ENCODE measurements at places on chromosomes 16 and 17.

DNA sequence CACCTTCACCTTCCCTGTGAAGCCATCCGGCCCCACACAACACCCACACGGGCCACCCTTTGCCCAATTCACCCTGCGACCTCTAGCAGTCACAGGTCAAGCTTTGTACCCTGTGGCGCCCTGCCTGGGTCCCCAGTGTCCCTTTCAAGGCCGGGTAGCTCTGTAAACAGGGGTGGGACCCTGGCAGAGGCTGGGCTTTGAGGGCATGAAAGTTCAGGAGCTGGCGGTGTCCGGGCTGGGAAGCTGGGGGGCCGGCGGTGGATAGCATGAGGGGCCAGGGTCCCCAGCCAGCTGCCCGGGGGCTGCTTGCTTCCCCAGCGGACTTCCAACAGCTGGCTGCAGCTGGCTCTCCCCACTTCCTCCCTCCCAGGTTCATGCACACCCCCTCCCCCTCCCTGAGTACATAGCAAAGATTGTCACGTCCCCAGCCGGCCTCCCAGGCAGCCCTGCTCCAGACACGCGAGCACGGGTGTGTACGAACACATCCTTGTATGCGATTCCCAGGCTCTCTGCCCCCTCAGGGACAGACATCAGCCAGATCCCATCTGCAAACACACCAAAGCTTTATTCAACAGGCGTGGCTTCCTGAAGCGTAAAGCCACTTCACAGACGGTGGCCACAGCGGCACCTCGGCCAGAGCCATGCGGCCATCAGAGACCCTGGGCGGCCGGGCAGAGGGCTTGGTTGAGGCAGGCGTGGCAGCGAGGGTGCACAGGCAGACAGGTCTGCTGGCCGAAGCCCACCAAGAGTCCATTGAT lies 8.2 kb downstream of the NTHL1 start:
- no peak for DNase-seq

GRCh38 chr17:45051060-45051719 lies at the start of gene DCAKD:
DCAKD (minus strand) TSS chr17:45051632; CDS start chr17:45034885, 16,747 bp downstream.
- peak; percentile 93 for DNase-seq

DNA sequence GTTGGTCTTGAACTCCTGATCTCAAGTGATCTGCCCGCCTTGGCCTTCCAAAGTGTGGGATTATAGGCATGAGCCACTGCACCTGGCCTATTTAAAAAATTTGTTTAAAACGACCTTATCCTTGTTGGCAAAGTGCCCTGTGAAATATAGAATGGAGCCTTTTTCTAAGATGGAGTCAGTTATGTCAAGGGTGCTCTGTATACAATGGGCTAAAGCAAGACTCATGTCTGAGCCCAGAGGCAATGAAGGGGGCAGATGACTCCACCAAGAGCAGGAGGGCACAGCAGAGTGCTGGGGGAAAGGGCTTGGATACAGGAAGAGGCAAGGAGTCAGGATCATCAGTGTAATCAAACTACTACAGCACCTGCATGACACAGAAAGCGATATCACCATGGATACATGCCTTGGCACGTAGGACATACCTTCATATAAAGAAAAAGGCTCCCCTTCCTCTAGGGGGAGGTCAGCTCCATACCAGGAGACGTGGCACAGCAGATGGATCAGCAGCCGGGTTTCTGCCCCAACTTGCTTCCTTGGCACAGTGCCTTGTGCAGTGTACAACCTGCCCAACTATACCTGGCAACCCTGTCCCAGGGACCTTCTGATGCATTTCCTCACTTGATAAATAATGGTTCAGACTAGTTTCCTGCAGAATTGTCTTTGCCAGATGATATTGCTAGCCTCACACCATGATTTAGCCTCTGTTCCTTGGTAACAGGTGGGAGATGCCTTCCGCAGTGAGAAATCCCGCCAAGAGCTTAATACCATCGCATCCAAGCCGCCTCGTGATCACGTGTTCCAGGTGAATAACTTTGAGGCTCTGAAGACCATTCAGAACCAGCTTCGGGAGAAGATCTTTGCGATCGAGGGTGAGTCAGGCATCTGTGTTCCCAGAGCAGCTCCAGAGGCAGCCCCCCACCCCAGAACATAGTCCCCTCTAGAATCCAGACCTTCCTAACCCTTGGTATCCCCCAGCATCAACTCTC lies 15.3 kb downstream of the ITGAM start:
- DNase-seq = no peak

DNA sequence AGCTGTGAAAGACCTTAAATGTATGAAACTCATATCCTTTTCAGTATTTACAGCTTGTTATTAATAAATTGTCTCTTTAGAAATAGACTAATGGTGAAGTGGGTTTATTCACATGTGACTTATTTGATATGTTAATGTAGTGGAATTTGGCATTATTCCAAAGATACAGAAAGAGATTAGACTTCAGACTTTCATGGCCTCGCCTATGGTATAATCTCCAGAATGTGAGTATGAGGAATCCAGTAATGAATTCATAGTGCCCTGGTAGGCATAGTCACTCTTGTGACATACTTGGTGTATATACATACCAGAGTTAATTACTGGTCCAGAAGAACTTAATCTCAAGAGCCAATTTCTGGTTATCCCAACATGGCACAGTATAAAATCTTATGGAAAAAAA lies 72.7 kb downstream of the OMG start:
- no peak for DNase-seq

- no peak for DNase-seq
Observed at GRCh38 chr16:30912794-30913412, 10.5 kb upstream of the FBXL19 start.

- no peak for DNase-seq
Observed at GRCh38 chr17:58054641-58055040, 28.6 kb upstream of the DYNLL2 start.

DNA sequence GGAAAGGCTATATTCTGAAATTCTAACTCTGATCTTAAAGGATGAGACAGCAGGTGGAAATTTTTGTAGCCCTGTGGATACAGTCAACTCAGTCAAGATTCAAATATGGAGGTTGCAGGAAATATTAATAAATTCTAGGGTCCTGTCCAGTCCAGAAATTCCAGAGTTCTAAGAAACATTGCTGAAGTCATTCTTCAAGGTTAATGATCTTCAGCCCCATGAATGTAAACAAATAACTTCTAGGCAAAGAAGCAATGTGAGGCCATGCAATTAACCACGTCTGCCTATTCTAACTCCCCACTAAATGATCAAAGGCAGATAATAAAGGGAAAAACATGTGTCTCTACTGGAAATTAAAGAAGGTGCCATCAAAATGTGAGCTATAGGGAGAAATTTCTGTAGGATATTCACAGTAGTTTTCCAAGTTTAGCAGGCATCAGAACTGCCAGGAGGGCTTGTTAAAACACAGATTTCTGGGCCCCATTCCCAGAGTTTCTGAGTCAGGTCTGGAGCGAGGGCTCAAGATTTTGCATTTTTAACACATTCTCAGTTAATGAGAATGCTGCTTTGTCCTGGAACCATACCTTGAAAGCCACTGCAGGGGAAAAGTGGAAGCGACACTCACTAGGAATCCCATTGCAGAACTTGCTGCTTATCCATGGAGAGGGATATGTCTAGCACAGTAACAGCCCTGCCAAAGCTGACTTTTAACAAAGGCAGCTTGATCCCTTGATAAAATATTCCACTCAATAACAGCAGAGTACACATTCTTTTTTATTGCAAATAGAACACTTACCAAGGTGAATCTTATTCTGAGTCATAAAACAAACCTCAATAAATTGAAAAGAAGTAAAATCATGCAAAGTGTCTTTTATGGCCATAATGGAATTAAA lies 61.8 kb downstream of the DNAH3 start:
- no peak for DNase-seq

DNA sequence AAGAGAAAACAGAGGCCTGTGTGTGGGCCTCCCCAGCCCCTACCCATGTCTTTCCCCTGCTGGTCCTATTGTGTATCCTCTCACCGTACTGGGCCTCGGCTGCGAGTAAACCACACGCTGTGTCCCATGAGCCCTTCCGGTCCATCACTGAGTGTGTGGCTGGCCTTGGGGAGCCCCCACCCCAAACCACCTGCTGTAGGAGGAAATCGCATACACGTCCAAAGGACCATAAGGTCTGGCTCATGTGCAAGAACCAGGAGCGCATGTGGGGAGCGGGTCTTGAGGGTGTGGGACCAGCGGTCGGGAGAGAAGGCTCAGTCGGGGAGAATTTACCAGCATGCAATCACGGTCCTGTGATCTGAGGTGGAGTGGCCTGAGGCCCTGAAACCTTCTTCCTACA lies 38.4 kb upstream of the DNAH17 start:
- DNase-seq = no peak

DNA sequence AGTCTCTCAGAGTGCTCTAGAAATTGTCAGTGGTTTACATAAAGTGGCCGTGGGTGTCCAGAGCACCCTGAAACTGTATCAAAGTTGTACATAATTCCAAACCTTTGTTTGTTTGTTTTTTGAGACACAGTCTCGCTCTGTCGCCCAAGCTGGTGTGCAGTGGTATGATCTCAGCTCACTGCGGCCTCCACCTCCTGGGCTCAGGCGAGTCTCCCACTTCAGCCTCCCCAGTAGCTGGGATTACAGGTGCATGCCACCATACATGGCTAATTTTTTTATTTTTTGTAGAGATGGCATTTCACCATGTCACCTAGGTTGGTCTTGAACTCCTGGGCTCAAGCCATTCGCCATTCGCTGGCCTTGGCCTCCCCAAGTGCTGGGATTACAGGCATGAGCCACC lies 24.3 kb upstream of the ADGRG1 start:
- DNase-seq = no peak

DNA sequence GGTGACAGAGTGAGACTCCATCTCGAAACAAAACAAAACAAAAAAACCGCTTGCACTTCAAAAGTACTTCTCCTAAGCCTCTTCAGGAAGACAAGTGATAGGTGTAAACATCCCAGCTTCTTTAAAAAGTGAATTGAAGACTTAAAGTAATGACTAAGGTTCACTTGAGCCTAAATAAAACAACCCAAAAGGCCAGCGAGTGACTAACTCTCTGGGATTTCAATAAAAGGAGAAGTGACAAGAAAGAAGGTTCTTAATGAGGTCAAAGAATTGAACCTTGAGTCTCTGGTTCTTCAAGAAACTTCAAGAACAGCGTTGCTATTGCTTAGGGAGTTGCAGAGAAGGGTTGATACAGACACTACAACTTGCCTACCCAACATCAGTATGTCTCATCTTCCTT lies 42.2 kb downstream of the STX8 start:
- no peak for DNase-seq

DNA sequence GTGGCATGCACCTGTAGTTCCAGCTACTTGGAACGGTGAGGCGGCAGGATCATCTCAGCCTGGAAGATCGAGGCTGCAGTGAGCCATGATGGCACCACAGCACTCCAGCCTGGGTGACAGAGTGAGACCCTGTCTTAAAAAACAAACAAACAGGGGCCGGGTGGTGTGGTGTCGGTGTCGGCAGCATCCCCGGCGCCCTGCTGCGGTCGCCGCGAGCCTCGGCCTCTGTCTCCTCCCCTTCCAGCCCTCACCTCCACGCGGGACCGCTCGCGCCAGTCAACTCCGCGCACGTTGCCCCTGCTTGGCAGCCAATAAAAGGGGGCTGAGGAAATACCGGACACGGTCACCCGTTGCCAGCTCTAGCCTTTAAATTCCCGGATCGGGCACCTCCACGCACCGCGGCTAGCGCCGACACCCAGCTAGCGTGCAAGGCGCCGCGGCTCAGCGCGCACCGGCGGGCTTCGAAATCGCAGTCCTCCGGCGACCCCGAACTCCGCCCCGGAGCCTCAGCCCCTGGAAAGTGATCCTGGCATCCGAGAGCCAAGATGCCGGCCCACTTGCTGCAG lies 204.7 kb downstream of the CDRT15L2 start:
- no peak for DNase-seq
